ENCODE measurements at places on chromosomes 1 and 21. TPM values are rescaled to one million over a fixed set of nuclear protein-coding genes. Genes with fewer than 3 reads are reported as not detected.

THEM5 gene
- total RNA-seq, result not detected

ALG14 gene
- total RNA-seq, result 1.5 TPM

KISS1 gene
- 0.56 TPM for total RNA-seq

MCOLN2 gene
- not detected for total RNA-seq

GCSAML gene
- not detected for total RNA-seq

ZNF648 gene
- total RNA-seq, result not detected

FAM151A gene
- total RNA-seq, result not detected

PGD gene
- total RNA-seq, result 121 TPM

LCE1A gene
- not detected for total RNA-seq

SZRD1 gene
- total RNA-seq, result 25.4 TPM

DYNLT5 gene
- total RNA-seq, result 0.94 TPM

SPRR2F gene
- not detected for total RNA-seq

TARS2 gene
- 11.0 TPM for total RNA-seq

LRRIQ3 gene
- total RNA-seq, result 0.63 TPM

CCDC181 gene
- total RNA-seq, result 0.09 TPM

CELA3B gene
- not detected for total RNA-seq

ZNF683 gene
- not detected for total RNA-seq

MYOCOS gene
- 0.09 TPM for total RNA-seq

PLCH2 gene
- 0.09 TPM for total RNA-seq

TAS1R3 gene
- 0.19 TPM for total RNA-seq

ACTL8 gene
- not detected for total RNA-seq

DCST1 gene
- not detected for total RNA-seq

PDE9A gene
- total RNA-seq, result 0.38 TPM

TNFSF4 gene
- total RNA-seq, result 51.6 TPM

CAMTA1 gene
- total RNA-seq, result 51.2 TPM

WARS2 gene
- 12.8 TPM for total RNA-seq

TLR5 gene
- total RNA-seq, result 0.09 TPM

ZBTB48 gene
- 14.7 TPM for total RNA-seq

TRIM67 gene
- not detected for total RNA-seq
